ENCODE measurements at places on chromosomes 4 and X.
A peak's percentile ranks its signal among the peaks of the same experiment; 100 is the strongest.

DNA sequence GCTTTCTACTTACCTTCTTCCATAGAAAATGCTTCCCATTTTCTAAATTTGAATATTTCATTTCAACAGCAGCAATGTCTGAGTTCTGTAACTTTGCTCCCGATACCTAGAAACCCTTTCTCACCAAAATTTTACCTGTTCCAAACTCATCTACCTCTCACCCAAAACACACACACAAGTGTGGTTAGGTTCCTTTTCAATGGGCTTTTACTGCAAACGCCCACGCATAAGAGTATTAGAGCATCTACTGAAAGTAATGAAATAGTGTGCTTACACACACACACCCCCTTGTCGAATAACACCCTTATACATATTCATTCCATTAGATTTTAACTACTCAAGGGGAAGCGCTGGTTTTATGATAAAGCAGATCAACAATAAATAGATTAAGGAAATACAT, 610.3 kb upstream of the AADAT start:
- no peak for DNase-seq

GRCh38 chr4:188495169-188495568, 355.9 kb downstream of the TRIML1 start:
- DNase-seq, result no peak

- peak; percentile 2 for DNase-seq
Measured at GRCh38 chr4:14165222-14165920, 537.8 kb upstream of the BOD1L1 start.

GRCh38 chr4:181365671-181366070, 877.5 kb upstream of the TENM3 start:
- DNase-seq, result no peak

- DNase-seq, result no peak
Measured at GRCh38 chrX:153476666-153477363, 6.4 kb upstream of the HAUS7 start.

DNA sequence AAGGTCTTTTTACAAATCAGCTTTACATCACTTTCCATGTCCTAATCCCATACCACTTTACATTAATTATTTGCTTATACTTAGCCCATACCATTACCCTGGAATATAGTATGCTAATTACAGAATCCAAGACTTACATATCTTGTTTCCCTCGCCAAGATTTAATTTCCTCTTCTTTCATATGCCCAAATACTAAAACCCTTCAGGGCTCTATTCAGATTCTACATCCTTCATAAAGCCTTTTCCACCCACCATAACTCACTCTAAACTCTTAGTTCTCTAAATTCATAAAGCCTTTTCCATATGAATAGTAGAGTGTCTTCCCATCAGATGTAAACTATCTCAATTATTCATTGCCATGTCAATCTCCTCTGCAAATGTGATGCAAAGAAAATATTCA, 390.7 kb downstream of the STPG2 start:
- DNase-seq, result no peak

DNA sequence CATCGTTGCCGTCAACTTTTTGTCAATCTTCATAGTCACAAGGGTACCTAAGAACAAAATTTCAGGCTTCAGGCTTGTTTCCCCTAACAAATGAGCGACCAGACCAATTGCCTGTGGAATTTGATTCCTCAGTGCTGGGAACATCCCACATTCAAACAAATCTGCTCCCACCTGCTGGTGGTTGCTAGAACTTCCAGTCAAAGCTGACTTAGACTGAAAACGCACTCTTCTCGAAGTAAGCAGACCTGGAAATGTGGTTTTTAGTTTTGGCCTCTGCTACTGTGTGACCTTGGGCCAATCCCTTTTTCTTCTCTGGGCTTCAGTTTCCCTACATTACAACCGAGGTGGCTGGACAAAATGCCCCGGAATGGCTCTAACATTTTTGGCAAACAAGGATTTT, 1.8 kb upstream of the GABRQ start:
- DNase-seq, result no peak

- DNase-seq, result no peak
Measured at GRCh38 chrX:120335289-120335688, 24.0 kb upstream of the TMEM255A start.

- DNase-seq, result no peak
Measured at GRCh38 chr4:56995525-56995924, 16.8 kb downstream of the POLR2B start.

GRCh38 chrX:17415242-17415810, 40.3 kb downstream of the NHS start:
- DNase-seq, result no peak

DNA sequence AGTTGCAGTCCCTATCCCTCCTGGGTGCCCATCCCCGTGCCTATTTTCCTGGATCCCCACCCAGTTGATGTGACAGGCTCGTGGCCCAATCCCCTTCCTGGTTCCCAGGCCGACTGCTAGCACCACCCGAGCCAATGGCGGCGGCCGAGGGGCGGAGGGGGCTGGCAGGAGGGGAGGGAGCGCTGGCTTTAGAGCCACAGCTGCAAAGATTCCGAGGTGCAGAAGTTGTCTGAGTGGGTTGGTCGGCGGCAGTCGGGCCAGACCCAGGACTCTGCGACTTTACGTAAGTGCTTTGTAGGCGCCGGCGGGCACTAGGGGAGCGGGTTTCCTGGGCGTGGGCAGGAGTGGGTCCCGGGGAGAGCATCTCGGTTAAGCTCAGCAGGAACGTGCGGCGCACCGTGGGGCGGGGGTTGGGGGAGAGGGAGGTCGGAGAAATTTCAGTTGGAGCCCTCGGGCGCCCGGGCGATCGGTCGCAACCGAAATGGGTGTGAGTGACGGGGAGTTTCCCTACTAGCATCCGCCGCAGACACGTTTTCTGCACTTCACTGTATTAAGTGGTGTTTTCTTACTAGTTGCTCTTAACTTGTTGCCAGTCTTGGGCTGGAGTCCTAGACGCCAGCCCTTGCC, at the start of gene PLS3:
Gene PLS3 (plus strand): TSS at position 197 of the 627 bp plus-strand sequence. CDS start 49,077 bp downstream, outside the sequence.
- DNase-seq, result no peak

DNA sequence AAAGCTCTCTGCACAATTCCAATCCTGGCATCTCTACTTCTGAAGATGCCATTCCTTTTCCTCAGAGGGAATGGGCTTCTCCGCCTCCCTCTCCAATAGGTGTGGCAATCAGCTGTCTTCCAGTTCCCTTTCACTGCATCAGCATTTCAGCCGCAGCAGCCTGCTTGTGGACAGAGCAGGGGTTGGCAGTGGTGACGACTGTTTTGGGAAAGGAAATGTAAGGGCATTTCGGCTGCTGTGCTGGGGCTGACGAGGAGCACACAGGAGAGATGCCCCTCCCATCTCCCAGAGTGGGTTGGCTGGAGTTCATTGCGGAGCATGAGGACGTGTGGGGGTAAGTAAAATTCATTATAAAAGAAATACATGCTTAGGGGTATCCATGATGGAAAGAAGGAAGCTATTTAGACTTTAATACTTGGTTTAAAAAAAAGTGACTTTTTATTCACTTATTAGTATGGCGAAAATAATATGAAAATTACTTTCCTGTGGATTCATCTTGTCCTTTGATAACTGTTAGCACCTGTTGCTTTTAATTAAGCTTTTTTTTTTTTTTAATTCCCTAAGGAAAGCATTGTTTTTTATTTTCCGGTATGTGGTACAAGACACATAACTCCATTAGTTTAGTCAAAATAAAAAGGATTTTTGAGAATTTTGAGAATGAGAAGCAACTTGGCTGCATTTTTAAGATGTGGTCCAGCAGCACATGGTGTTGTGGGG, at the start of gene LIMCH1:
Gene LIMCH1 (plus strand): TSS at position 141 of the 717 bp plus-strand sequence. CDS start 67,839 bp downstream, outside the sequence.
- DNase-seq, result no peak

DNA sequence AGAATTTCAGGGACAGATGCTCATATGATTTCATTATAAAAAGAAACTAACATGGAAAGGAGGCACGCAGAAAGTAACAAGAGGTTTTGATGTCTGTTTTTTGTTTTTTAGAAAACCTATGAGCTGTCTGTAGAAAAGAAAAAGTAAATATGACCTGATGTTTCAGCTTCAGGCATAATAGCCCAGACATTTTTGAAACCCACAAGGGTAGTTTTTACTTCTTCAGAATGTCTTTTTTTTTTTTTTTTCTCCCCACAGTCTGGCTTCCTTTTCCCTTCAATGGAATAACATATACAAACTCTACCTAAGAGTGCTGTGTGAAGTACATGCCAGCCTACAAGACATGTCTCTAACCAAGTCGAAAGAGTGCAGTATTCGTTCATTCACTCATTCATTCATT, 18.3 kb upstream of the STX18 start:
- no peak for DNase-seq

DNA sequence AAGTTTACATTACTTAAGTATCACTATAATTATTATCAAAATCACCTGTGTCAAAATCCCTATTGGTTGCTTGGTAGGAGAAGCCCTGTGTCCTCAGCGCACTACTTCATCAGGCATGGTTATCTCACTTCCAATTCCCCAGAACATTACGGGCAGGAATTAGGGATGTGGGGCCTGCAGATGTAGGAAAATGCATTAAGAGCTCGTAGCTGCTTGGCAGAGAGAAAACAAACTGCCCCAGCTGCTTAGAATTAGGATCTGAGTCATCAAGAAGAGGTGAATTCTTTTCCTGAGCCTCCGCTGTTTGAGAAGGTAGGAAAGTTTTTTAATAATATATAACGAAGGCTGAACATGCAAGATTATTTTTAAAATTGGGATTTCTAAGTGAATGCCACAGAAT, 31.1 kb upstream of the CLNK start:
- DNase-seq, result no peak

DNA sequence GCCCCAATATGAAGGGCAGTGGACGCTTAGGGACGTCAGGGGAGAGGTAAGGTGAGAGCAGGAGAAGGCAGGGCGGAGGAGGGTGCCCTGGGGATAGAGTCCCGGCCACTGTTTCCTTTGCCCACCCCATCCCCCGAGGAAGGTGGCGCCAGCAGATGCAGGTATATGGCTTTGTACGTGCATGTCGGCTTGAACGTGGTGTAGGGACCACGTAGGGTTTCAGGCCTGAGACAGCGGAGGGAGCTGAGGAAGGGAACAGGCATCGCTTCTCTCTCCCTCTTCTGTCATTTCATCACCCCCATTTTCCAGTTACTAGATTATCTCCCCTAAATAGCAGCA, 97.9 kb downstream of the PHKA2 start:
- DNase-seq, result no peak

- DNase-seq, result no peak
Measured at GRCh38 chrX:9899640-9900111, 67.5 kb upstream of the CLDN34 start.

- no peak for DNase-seq
Measured at GRCh38 chr4:176270669-176271068, 1.6 kb upstream of the ASB5 start.

- no peak for DNase-seq
Measured at GRCh38 chr4:54440394-54441136, 211.5 kb downstream of the PDGFRA start.

- DNase-seq, result no peak
Measured at GRCh38 chr4:145804116-145804515, 124.2 kb downstream of the C4orf51 start.

DNA sequence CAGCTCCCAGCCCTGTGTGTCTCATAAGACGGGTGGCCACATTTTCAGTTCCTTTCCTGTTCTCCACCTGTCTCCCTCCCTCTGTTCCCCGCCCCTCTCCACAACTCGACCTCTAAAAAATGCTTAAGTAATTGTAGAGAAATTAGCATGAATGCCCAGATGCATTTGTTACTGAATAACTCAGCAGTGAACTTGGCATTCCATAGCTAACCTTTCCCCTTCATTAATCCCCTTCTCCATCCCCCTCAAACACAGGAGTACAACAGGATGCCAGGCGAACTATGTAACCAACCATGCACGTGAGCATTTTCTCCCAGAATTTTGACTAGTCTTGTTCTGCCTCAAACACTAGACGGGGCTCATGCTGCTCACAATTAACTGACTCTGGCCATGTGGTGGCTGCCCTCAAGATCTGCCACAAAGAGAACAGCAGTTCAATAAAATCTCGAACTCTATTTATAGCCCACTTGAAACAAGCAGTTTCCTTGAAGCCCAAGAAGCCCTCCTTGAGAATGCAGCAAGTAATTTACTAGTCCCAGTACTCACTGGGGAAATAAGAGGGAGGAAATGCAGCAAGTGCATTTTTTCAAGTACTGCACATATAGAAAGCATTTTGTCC, 351.2 kb downstream of the ARHGAP24 start:
- DNase-seq, result no peak

GRCh38 chr4:147192679-147193078, 247.0 kb upstream of the TTC29 start:
- no peak for DNase-seq

- DNase-seq, result no peak
Measured at GRCh38 chr4:146379744-146380143, 142.0 kb downstream of the SLC10A7 start.

- DNase-seq, result no peak
Measured at GRCh38 chr4:145347684-145348083, 134.0 kb upstream of the SMAD1 start.

DNA sequence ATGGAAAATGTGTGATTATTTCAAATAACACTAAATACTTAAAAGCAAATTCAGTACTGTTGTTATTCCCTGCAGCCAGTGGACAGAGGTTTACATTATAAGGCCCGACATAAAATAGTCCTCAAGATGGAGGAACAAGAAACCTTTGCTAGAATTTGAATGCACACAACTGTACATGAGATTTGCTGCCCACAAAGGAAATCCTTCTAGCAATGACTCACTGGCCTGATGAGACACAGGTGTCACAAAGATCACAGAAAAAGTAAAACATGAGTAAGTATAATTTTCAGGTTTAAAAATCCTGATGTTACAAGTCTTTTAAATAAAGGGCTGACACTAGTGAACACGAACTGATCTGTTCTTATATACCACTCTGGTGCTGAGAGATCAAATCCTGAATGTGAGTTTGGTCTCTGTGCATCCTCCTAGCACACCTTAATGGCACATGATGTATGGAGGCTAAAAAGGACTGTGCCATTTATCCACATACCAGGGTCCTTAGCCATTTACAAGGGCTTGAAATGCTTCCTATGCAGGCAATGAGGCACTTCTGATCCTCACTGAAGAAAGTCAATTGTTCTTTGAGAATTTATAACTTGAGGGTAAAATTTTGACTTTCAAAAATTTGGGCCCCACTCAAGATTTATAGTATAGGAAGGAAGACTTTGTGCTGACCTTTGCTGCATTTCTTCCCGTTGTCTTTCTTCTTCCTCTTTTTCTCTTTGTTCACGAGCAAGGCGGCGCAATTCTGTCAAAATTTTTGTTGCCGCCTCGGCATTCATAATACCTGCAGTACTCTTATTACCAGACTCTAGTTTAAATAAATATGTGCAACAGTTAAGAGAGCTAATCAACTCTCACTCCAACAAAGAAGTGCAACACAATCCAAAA, 23.0 kb downstream of the MAP7D3 start:
- no peak for DNase-seq

- no peak for DNase-seq
Measured at GRCh38 chrX:11129534-11130105, 18.5 kb downstream of the HCCS start.

GRCh38 chrX:108131471-108131870, 39.9 kb downstream of the ATG4A start:
- DNase-seq, result no peak

GRCh38 chrX:14529290-14529989, at the start of gene GLRA2:
Gene GLRA2 (plus strand): TSS chrX:14529536. CDS start chrX:14530058, 522 bp downstream.
- DNase-seq, result no peak
